Mesendoderm (in vitro differentiated cells): ENCODE measurements at places on chromosomes 6 and 20.
A peak's percentile ranks its signal among the peaks of the same experiment; 100 is the strongest.

- no peak for DNase-seq
Measured at GRCh38 chr20:41155261-41155660, 17.9 kb downstream of the PLCG1 start.

DNA sequence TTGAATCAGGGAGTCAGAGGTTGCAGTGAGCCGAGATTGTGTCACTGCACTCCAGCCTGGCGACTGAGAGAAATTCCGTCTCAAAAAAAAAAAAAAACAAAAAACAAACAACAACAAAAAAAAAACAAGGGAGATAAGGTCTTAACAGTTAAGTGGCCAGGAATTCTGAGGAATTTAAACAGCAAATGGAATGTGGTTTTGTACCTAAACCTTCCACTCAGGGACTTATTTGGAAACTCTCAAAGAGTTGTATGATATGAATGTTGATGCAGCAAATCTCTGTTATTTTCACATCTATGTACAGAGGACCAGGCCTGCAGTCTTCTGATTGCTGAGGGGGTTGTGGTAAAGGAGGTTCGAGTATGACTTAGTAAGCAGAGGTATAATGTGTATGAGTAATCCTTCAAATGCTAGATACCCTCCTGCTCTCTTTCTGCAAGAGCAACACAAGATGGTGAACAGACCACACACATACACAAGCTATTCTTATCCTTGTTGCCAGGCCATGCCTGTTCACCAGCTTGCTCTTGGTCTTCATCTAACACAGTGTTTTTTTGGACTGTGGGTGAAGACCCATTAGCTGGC lies 174.9 kb upstream of the SCGN start:
- no peak for DNase-seq

GRCh38 chr20:40467703-40468411 lies 221.2 kb downstream of the MAFB start:
- no peak for DNase-seq

- DNase-seq, result no peak
Measured at GRCh38 chr6:39239527-39240154, 10.4 kb upstream of the KCNK5 start.

DNA sequence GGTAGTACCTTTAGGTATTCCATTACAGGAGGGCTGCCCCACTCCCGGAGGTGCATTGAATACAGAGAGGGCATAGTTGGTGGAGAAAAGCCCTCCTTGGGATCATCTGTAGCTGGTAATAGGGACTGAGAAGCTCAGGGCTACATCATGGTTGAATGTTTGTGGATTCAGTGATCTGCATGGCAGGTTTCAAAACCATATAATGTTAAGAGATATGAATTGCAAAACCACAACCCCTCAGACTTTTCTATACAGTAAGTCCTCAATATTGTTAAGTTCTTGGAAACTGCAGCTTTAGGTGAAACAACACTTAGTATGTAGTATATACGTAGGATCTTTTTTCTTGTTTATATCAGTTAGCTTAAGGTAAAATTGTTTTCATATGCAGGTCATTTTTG lies 11.3 kb downstream of the TULP4 start:
- no peak for DNase-seq

DNA sequence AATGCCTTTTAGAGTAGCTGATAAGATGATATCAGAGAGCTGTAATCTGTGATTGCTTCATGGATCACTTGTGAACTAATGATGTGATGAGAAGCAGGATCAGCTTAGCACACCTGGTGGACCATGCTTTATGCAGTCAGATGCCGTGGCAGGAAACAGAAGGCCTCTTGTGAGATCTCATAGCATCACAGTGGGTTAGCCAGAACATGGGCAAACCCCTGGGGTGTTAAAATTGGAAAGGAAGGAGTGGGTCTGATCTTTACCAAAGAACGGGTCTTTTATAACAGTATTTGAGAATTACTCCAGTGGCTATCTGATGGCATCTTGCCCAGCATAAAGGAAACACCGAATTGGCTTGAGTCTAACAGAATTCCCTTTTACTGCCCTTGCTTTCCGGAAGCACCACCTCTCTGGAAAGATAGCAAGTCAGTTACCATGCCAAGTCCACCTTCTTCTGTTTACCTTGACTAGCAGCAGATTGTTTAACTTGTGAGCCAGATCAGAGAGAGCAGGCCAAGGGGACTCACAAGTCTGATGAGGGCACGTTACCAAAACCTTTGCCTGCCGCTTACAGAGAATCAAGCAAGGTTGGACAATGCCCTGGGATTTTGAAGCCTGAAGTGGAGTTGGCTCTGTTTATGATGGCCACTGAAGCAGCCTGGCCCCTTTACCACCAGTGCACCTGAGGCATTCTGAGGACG lies 20.9 kb upstream of the SRF start:
- no peak for DNase-seq

DNA sequence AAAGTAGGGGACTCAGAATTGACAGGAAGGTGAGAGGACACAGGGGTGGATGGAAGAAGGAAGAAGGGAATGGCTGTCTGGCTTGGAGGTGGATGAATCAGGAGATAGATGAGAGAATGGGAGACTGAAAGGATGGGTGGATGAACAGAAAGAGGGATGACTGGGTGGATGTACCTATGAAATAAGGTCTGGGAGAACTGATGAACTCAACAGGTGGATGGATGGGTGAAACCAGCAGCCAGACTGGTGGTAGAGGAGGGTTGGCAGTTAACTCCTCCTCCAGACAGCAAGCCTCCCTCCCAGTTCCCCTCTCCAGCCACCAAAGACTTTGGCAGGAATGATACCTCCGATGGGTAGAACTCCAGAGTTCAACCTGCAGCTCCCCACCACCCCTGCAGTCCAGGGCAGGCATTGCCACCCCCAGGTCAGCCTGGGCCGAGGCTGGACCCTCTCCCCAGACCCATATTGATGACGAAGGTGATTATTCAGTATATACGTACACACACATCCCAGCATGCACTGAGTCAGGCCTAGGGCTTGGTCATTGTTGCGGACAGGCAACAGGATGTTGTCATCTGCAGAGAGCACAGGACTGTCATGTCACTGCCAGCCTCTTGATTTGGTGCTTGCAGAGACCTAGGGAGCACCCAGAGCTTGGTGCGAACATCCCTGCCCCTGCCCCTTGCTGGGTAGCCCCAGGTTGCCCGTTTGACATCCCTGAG lies 2.0 kb downstream of the SUN5 start:
- DNase-seq, result no peak

GRCh38 chr6:118559659-118560058 lies 11.6 kb downstream of the PLN start:
- no peak for DNase-seq

DNA sequence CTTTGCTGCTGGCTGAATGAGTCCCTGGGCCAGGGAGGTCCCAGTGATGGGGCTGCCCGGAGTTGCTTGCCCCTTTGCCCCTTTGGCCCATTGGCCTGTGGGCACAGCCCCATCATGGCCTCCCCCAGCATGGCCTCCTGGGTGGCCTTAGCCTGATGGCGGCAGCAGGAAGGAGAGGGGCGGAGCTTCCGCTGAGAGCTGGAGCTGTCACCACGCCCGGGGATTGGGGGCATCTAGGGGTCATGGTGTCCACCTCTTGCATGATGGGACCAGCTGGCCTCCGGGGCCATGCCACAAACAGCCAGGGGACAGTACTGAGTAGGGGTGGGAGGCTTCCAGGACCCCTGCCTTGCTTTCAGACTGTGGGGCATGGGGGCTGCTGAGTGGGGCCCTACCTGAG lies 31.5 kb upstream of the GATA5 start:
- DNase-seq, result no peak

GRCh38 chr6:147262946-147263345 lies 58.7 kb downstream of the STXBP5 start:
- DNase-seq, result no peak

- peak; percentile 53 for DNase-seq
Measured at GRCh38 chr6:4936681-4937041, 67.2 kb downstream of the RPP40 start.

DNA sequence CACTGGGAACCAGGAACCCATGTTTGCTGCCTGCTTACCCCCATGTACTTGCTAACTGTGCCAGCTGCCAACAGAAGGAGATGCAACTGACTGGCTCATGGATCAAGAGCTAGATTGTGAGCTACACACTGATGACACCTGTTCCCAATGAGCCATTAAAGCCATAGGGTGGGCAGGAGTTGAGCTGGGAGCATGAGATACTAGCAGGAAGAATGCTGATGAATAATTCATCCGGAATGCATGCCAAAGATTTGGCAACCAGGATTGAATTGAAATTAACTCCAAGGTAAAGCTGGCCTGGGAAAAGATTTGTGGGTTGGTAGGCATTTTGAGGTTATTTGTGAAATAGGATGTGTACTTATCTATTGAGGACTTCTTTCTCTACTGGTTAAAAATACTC lies 631.1 kb downstream of the KIF16B start:
- peak; percentile 31 for DNase-seq

- peak; percentile 49 for DNase-seq
Measured at GRCh38 chr20:45406260-45407066, 1.6 kb upstream of the DBNDD2 start.

- DNase-seq, result no peak
Measured at GRCh38 chr20:36271639-36272546, 34.2 kb upstream of the DLGAP4 start.

- DNase-seq, result peak; percentile 49
Measured at GRCh38 chr6:125377621-125378020, 75.9 kb upstream of the HDDC2 start.

DNA sequence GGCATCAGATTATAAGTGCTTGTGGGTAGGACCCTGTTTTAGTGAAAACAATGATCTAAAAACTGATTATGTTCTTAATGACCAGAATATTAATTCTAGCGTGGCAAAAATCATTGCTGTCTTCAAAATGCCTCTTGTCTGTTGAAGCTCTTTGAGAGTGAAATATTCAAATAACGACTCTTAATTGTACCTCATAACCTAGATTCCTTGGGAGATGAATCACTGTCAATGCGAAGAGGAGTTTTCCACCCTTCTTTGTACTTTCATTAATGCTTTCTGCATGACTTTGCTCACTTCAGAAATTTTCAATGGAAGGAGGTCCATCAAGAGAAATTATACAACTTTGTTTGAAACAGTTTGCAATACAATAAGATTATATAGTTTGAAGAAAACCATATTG lies 71.5 kb downstream of the CRYBG1 start:
- DNase-seq, result no peak

- DNase-seq, result peak; percentile 95
Measured at GRCh38 chr6:154510144-154510905, at the start of gene CNKSR3. CNKSR3 (minus strand) TSS chr6:154510685; CDS start chr6:154510114, 571 bp downstream.

DNA sequence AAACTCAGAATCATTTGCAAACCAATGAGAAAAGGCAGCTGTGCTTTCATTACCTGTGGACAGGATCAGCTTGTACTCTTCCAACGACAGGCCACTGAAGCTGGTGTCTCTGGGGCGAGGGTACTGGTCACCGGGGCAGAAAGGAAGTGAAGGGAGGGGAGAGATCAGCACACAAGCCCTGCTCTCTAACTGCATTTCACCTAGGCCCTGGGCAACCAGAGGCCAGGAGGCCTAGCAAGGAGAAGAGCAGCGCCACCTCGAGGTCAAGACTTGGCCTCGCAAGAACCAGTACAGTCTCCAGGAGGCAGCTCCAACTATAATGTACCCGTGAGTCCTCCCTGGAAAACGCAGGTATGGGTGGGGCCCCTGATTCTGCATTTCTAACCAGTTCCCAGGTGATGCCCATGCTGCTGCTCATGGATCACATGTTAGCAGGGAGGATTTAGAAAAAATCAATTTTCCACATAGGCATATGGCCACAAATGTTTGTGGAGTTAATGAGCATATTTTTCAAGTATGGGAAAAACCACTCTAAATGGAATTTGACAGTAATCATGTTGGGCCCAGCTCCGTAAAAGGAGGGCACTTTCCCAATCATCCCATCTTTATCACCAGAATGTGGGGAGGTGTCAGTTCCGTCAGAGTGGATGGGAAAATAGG lies 11.0 kb downstream of the UQCC2 start:
- peak; percentile 94 for DNase-seq

DNA sequence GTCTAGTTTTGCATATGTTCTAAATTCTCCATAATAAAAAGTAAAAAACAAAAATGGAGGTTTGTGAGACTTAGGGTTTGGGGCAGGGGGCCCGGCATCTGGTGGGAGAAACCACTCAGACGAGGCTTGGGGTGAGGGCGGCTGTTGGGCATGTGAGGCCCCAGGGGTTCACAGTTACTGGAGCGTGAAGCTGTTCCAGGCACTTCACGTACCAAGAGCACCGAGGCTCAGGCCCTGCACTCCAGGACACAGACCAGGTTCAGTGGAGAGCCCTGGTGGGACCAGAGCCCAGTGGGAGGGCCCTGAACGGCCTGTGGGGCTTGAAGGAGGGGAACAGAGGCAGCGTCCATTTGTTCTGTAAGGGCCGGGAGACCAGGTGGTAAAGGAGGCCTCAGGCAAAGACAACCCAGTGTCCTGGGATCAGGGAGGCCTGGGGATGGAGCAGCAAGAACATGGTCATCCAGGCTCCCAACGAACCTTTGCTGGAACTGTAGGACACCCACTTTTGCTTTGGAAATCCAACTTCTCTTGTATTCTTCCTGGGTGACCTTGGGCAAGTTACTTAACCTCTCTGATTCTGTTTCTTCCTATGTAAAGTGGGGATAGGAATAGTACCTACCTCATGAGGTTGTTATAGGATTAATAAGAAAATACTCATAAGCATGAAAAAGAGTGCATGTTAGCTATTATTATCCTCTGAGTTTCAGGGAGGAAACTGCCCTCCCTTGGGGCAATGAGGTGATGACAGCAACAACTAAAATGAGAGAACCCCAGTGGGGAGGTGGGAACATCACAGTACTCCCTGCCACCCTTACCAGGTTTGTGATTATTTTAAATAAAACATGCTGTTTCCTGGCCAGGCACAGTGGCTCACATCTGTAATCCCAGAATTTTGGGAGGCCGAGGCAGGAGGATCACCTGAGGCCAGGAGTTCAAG lies 1.1 kb upstream of the FGD2 start:
- DNase-seq, result no peak

GRCh38 chr20:14855171-14855570 lies 517.8 kb upstream of the FLRT3 start:
- no peak for DNase-seq

- DNase-seq, result no peak
Measured at GRCh38 chr6:169950558-169950957, 199.1 kb downstream of the ERMARD start.

- DNase-seq, result no peak
Measured at GRCh38 chr6:54646069-54646950, 200.3 kb upstream of the FAM83B start.

GRCh38 chr20:4946986-4947385 lies 54.3 kb downstream of the SLC23A2 start:
- DNase-seq, result no peak

GRCh38 chr20:31717478-31718201 lies 5.0 kb downstream of the BCL2L1 start:
- DNase-seq, result no peak

- DNase-seq, result no peak
Measured at GRCh38 chr6:121868206-121868605, 432.8 kb downstream of the GJA1 start.

- no peak for DNase-seq
Measured at GRCh38 chr6:92820601-92821000, 598.8 kb downstream of the EPHA7 start.

- DNase-seq, result no peak
Measured at GRCh38 chr6:38131527-38131965, 312.0 kb downstream of the ZFAND3 start.

DNA sequence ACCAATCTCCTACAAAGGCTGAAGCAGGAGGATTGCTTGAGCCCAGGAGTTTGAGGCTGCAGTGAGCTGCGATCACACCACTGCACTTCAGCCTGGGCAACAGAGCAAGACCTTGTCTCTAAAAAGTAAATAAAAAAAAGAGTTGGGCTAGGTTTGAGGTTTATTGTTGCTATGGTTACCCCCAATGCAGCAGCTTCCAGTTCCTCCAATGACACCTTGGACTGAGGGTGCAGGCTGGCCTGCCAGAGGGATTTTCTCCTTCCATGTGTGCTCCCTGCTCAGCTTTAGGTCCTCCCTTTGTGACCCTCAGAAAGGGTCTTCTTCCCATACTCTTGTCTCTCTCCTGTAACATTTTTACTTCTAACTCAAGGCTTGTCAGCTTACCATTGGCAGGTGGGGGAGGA lies 10.6 kb upstream of the TBC1D20 start:
- no peak for DNase-seq
